ENCODE measurements at places on chromosomes 2 and 18. TPM values are rescaled to one million over a fixed set of nuclear protein-coding genes. Genes with fewer than 3 reads are reported as not detected.

RAD51AP2 gene
- total RNA-seq, result not detected

CNDP1 gene
- 0.76 TPM for total RNA-seq

CRACDL gene
- 1.8 TPM for total RNA-seq

PTPRN gene
- total RNA-seq, result not detected

SCN2A gene
- total RNA-seq, result not detected

C2orf78 gene
- total RNA-seq, result not detected

GKN2 gene
- not detected for total RNA-seq

All from T-cell (primary cell).